ENCODE measurements at places on chromosomes 2 and 18.

DNA sequence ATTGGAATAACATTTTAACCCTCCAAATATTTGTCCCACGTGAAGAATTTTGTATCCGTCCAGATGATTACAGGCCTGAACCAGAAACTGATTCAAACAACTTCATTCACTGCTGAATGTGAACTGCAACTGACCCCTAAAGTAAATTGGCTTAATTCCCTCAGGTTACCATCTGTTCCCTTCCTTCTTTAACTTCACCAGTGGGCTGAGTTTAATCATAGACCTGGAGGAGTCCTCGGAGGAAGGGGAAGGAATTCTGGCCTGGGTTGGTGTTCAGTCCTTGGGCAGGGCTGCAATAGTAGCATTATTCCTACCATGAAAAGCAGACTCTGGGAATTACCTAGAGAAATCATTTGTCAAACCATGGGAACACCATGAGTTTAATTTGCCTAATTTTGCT, 207.4 kb downstream of the TMEM247 start:
- DNase-seq, result no peak

DNA sequence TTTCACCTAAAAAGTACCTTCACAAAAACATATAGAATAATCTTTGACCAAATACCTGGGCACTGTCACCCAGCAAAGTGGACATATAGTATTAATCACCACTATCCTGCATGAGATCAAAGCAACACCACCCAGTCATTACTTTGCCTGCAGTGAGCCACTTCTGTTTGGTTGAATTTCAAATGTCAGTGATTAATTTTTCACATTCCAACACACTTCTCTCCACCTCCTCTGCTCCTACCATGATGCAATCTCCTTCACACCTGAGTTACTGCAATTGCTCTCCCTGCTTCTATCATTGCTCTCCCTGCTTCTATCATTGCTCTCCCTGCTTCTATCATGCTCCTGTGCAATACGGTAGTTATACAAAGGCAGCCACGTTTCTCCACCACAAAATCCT, 106.1 kb upstream of the NETO1 start:
- DNase-seq, result no peak

- no peak for DNase-seq
These were observed 47.7 kb downstream of the NCOA1 start for GRCh38 chr2:24538720-24539119.

- no peak for DNase-seq
These were observed 273.2 kb upstream of the SIX3 start for GRCh38 chr2:44668336-44668735.

DNA sequence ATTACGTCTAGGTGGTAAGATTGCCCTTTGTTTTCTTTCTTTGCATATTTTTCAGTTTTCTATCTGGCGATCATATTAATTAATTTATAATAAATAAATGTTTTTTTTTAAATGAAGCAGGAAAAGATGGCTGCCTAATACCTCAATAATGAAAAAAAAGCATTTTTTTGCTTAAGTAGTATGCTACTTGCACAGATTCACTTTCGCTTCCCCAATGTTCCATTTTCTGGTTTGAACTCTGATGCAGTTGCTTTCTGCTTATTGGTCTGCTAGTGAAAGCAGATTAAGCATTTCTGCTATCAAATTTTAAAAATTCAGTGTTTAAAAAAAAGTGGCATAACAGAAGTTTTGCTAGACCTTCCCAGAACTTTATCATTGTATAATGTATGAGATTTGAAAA, 11.9 kb upstream of the TMEM182 start:
- DNase-seq, result no peak

- no peak for DNase-seq
These were observed 226.3 kb downstream of the NBAS start for GRCh38 chr2:15334644-15335326.

DNA sequence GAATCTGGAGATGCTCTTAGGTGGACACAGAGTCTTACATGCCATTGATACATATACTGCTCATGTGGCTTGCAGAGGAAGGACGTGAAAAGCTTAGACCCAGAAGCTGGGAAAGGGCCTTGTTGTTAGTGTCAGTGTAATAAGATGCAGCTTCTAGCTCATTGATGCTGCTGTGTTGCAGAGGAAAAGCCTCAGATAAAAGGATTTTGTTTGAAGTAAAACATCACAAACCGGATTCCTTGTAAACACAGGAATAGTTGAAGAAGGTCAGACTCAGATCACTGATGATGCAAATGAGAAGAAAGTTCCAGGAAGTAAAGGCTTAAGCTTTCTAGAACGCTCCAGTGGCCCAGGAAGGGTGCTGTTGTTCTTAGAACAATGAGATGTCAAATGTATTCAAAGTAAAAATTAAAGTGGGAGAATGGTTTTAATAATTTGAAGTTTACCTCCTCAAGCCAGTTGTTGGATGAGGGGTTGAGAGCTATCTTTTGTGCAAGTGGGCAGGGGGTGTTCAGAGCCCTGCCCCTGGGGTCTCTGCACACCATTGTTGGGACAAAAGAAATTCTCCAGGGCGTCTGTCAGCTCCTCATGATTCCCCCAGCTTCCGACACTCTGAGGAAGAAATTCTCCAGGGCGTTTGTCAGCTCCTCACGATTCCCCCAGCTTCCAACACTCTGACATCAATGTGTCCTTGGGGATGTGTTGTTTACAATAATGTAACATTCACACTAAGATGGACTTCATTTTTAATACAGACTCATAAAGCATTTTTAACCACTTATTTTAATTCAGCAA, 61.3 kb upstream of the CHMP1B start:
- DNase-seq, result no peak
